NCI-H446 (cell line): ENCODE measurements at places on chromosomes 4 and X.
A peak's percentile ranks its signal among the peaks of the same experiment; 100 is the strongest.

- DNase-seq = no peak
Observed at GRCh38 chrX:41604766-41605543, 83.8 kb upstream of the GPR34 start.

DNA sequence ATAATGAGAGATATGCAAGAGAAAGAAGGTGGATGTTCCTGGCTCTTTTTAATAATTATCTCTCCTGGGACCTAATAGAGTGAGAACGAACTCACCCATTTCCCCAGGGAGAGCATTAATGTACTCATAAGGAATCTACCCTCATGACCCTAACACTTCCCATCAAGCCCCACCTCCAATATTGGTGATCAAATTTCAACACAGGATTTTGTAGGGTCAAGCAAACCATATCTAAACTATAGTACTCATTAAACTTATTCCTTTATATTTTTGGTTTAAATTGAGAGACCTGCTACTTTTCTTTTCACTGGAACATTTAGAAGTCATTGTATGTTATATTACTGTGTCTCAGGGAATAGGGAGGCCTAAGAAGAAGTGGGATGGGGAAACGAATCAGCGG is 2.6 kb downstream of the UGT2A3 start:
- no peak for DNase-seq

- DNase-seq = no peak
Observed at GRCh38 chr4:158213466-158213865, 3.2 kb downstream of the TMEM144 start.

DNA sequence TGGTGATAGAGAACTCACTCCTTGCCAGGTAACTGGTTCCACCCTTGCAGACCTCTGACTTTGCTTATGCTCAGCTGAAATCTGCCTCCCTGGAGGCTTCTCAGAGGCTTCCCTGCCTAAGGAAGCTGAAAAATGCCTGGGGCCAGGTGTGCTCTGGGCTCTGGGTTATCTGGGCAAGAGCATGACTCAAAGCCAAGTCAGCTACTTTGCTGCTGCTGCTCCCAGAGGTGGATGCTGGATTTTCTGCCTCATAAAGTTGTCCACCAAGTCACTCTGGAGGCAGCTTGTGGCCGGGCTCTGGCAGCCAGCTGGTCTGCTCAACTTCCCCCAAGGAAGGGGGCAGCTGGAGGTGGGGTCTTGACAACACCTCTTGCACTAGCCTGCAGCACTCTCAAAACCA is 132.7 kb downstream of the PJA1 start:
- no peak for DNase-seq

DNA sequence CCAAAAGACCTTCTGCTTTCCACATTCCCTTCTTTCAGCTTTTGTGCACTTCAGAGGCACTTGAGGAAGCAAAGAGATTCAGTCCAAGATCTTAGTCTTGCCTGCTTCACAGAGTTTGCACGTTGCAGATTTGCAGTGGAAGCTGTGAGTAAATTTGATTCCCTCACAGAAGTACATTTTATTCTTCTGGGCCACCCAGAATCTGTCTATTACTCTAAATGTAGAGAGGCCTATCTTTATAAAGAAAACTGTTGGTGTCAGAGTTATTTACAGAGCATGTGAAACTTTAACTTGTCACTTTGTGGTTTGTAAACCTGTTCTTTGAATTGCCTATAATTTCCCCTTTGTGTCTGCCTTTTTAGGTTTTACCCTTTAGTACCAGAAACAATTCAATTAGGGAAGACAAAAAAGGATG is 15.5 kb downstream of the SPRY1 start:
- DNase-seq = no peak

DNA sequence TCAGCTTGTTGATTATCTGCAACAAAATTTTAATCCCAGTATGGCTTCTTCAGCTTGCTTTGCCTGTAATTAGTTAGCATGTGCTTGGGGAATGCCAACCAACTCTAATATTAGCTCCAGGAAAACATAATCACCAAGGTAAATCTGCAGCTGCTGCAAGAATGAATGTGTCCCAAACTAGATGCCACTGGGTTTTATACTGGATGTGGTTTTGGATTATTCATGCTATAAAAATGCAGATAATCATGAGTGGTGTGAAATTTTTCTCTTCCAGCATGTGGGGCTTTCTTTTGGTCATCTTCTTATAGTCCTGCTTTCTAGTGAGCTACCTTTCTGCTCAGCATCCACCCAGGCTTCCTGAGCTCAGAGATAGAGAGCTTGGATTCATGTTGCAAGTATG is 295.9 kb upstream of the CASK start:
- DNase-seq = no peak

GRCh38 chr4:184280591-184281071 is 63.0 kb upstream of the ENPP6 start:
- no peak for DNase-seq

DNA sequence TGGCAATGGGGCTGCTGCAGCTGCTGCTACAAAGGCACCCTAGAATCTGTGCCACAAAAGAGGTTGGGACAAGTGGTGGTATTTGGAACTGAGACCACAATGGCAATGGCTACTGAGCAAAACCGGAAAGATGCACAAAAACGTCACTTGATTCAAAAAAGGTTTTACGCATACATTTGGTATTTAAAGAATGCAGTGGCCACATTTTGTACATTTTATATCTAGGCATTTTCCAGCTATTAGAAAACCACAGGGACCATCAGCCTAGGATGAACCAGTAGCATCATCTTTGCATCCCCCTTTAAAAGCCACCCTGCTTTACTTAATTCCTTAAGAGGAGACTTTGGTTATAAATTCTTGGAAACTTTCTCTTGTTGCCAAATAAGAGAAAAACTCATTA is 104.8 kb upstream of the CXCL13 start:
- DNase-seq = no peak

GRCh38 chr4:64251781-64252180 is 157.5 kb downstream of the TECRL start:
- peak; percentile 61 for DNase-seq

DNA sequence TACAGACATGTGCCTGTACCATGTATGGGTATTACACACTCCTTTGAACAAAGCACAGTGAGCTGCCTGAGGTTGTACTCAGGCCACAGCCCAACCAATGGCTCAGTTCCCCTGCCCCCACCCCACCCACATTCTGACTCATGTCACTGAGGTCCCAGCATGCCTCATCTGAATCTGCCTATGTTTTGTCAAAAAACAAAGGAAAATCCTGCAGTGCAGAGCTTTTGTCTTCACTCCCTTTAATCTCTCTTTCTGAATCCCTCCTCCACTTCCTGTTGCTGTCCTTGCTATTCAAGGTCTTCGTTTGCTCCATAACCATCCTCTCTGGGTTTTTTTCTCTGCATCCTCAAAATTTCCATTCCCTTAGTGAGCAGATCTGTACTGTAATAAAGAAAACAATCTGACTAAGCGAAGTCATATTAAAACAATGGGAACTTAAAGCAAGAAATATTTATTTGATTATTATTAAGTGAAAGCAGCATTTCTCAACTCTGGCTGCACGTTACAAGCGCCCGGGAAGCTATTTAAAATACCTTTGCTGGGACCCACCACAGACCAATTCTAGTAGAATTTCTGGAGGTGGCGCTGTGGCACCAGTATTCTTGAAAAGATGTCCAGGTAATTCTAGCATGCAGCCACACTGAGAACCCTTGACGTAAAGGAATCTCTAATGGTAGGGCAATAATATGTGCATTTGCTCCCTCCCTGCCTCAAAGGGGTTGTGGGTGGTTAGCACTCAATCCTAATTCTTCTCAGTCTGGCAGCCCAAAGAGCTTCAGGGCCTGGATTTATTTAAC is 8.7 kb downstream of the GUCY2F start:
- peak; percentile 4 for DNase-seq

GRCh38 chr4:17082186-17082585 is 183.7 kb upstream of the LDB2 start:
- no peak for DNase-seq

GRCh38 chr4:8656185-8656517 is 63.6 kb downstream of the CPZ start:
- DNase-seq = no peak

GRCh38 chr4:88756149-88756548 is 58.5 kb upstream of the NAP1L5 start:
- no peak for DNase-seq

DNA sequence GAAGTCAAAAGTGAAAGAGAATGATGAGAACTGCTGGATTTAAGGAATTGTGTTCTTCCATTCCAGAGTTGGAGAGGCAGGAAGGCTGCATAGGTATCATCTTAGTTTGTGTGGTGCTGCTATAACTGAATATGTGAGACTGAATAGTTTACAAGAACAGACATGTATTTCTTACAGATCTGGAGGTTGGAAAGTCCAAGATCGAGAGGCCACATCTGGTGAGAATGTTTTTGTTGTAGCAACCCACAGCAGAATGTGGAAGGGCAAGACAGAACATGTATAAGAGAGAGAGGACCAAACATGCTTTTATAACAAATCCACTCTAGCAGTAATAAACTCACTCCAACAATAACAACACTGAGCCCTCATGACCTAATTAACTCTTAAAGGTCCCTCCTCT is 408.6 kb downstream of the FAM47B start:
- no peak for DNase-seq

DNA sequence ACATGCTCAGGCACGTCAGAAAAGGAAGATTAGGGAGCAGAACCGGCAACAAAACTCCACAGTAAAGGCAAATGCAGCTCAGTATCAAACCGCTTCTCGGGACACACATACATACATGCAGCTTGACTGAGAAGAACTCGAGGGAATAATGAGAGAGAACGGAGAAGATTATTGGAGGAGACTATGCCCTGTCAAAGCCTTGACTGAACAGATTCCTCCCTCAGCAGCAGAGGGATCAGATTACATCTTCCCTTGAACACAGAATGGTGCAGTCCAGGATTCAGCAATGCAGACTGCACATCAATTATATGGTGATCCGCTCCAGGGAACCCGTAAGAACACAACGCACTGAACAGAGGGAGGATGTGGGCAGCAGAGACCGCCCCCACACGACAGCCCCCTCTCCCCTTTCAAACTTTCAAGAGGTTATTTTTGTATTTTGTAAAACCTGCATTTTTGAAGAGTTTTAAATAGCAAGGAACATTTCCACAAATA is 183.2 kb downstream of the FBXW7 start:
- peak; percentile 66 for DNase-seq

DNA sequence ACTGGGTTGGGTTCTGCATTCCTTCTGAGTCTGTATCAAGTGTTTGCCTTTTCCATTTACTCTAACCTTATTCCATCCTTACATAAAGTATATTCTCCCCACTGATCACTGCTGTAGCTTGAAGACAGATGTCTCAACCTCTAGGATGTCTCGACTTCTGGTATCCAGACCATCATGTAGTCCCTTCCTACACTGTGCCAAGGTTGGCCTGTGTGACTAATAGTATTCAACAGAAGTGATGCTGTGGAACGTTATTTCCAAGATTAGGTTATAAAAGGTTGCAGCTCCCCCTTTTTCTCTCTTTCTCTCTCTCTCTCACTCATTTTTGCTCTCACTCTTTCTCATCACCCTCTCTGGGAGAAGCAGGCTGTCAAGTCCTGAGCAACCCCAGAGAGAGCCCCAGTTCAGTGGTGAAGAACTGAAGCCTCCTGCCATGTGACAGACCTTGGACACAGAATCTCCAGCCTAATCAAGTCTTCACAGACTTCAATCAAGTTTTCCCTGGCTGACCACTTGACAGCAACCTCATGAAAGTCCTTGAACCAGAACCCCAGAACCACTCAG is 75.4 kb downstream of the PRDM5 start:
- no peak for DNase-seq
